Omental fat pad (tissue), 4 donors: ENCODE measurements at places on chromosomes 1 and 21.

GRCh38 chr1:235860829-235861228 is 5.9 kb downstream of the LYST start:
- DNase-seq = no peak

- no peak for DNase-seq
Measured at GRCh38 chr1:174874331-174875053, 125.3 kb upstream of the CACYBP start.

GRCh38 chr1:26692793-26693490 is 2.9 kb upstream of the ARID1A start:
- DNase-seq = peak; percentile 79

DNA sequence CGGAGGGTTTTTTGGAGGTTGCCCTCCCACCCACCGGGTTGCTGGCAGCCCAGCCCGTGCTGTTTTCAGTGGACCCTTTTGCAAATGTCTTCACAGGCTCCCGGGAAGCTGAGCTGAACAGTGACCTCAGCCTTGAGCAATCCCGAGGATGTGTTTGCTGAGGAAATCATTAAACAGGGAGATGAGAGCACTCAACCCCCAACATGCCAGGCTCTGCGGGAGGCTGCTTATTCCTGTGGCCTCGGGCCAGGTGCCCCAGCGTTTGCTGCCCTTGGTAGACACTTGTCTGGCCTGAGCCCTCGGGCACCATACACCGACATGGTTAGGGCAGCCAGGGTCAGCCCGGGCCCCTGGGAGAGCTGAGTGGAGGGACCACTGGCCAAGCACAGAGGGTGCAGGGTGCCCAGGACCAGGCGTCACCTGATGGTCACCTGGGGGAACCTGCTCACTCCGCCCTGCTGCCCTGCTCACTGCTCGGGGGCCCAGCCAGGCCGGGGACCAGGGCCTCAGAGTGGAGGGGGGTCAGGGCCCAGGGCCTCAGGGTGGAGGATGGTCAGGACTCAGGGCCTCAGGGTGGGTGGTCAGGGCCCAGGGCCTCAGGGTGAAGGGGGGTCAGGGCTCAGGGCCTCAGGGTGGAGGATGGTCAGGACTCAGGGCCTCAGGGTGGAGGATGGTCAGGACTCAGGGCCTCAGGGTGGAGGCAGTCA is 42.5 kb upstream of the POFUT2 start:
- no peak for DNase-seq

DNA sequence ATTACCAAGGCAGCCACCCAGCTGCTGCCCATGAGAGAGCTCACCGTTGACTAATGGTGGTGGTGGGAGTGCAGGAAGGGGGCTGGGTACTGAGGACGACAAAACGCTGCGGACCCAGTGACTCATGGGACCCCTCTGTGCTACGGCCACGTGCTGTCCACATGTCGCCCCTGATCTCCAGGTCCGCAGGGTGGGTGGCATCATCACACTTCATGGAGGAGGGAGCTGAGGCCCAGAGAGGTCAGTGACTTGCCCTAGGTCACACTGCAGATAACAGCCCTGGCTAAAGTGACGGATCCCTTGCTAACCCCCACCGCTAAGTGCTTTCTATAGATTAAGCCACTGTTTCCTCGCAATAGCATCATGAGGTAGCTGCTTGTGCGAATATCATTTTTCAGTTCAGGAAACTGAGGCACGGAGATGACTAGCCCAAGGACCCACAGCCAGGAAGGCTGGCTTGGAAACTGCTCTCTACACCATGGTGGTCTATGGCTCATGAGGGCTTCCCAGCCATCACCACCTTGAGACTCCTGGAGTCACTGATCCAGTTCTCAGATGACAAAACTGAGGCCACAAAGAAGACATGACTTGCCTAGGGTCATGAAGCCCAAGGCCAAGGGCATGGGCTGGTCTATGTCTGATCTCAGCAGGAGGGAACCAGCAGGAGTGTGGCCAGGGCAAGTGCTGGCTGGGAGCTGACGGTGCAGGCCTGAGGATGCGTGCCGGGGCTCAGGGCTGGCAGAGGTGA is 12.6 kb downstream of the RUNX3 start:
- DNase-seq = no peak

DNA sequence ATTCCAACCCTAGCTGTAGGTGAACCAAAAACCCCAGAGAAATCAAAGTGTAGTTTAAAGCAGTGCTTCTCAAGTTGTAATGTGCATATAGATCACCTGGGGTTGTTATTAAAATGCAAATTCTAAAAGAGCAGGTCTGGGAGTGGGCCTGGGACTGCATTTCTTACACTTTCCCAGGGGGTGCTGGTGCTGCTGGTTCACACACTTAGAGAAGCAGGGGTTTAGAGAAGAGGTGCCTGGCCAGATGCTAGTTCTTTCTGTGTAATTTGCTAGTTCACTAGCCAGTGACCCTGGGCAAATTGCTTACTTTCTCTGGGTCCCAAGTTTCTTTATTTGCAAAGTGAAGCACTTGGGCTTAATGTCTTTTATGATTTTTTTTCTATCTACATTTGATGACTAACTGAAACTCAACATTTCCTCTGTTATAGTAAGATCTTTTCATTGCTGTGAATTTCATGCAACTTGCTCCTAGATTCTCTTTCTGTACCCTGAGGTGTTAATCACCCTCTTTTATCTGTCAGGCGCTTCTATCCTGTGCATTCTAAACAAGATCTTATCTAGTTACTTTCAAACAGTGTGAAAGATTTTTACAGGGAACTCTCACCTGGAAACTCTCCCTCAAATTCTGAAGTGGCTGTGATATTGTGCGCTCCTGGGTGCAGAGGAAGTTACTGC is 141.9 kb upstream of the UBE2U start:
- DNase-seq = no peak

- no peak for DNase-seq
Measured at GRCh38 chr1:37658486-37658885, 23.8 kb upstream of the RSPO1 start.

DNA sequence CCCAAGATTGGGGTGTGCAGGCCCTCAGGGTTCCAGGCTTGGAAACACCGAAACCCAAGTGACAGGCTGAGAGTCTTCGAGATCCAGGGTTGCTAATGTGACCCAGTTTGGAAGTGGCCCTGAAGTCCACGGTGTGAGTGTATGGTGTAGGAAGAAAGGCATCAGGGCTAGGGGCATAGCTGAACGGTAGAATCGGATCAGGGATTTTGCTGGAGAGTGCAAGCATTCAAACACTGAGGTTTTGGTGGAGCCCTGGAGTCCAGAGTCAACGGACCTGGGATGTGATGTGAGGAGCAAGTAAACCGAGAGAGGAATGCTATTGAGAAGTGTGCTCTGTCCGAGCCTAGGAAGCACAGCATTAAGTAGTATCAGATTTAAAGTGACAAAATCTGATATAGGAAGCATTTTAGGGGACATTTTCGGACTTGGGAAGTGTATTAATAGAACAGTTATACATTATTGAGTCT is 958 bp downstream of the NFYC start:
- no peak for DNase-seq

DNA sequence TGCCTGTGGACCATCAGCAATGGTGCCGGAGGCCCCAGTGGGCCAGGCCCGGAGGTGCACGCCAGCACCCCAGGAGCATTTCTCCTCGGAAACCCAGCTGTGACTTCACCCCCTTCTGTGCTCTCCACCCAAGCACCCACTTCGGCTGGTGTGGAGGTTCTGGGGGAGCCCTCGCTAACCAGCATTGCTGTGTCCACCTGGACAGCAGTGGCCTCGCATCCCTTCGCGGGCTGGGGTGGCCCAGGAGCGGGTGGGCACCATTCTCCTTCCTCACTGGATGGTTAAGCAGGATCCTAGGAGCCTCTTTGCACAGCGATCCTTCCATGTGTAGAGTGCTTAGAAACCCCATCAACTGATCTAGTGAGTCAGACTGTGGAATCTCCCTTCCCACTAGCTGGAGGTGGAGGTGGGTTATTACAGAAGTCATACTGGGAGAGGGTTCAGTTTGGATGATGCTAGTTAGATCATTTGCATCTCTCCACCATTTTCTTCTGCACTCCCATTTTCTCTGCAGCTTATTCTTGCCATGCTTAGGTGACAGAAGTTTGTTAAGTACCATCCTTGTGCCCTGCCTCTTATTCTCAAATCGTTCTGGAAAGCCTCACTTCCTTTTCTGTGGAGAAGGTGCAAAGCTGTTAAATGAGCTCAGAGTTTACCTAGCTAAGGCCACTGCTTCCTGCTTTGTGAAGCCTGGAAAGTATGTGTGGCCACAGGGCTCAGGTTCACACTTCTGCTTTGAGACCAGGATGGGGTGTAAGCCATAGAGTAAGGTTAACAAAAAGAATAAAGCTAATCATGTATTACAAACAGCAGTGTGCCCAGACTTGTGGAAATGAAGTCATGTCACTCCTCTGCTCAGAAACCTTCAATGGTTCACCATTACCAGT is 32.3 kb downstream of the TBX19 start:
- no peak for DNase-seq

DNA sequence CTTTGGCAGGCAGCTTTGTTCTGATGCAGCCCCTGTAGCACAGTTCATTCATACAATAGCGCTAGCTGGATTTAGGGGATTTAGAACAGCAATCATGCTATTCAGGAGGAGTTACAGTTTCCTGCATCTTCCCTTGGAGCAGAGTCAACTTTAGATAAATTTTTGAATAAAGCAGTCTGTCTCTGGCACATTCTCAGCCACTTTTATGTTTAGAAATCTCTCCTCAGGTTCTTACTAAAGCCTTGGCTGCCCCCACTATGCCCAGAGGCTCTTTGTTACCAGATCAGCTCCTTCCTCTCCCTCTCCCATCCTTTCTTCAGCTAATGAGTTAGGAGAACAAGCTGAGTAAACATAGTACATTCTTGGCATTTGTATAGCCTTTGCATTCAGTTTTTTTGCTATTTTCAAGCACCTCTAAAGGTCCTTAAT is 17.0 kb upstream of the PIGC start:
- no peak for DNase-seq

DNA sequence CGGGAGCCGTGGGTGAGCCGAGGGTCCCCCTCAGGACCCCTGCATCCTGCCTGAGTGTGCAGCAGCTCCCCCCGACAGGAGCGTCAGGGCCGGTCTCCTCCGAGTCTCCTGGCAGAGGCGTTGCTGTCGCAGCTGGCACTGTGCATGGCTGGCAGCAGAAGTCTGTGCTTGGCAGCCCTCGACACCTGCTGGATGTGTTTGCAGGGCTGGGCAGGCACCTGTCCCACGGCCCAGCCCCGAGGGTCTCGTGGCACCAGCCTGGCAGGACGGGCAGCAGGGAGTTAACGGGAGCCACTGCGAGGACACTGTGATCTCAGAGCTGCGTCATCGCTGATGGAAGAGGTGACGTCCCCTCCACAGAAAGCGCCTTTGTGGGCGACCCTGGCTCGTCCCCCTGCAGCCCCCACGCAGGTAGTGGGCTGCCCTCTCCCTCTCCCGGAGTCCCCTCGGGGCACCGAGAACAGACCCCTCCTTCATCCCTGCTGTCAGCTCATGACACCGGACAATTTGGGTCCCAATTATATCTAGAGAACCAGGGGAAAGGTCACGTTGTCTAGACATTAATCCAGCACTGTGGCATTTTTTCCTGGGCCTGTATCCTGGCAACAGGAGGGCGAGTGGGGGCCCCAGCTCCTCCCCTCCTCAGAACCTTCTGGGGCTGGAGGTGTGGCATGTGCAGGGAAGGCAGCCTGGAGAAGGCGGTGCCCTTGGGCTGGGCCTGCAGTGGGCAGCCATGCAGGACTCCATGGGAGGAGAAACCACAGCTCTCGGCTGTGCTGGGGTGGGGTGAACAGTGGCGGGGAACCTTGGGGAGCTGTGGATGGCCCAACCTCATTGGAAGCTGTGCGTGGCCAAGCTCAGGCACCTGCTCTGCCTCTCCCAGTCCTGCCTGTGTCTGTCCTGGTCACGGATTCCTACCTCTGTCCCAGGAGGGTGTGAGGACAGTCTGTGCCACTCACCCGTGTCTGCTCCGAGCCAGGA is 15.4 kb downstream of the COL18A1 start:
- no peak for DNase-seq
